ENCODE measurements at places on chromosomes 2 and 18. TPM values are rescaled to one million over a fixed set of nuclear protein-coding genes. Genes with fewer than 3 reads are reported as not detected.
A peak's percentile ranks its signal among the peaks of the same experiment; 100 is the strongest.

The STAT1 gene
- total RNA-seq = 76.7 TPM

The DPP10 gene
- 0.38 TPM for total RNA-seq

The KIAA2012 gene
- total RNA-seq = not detected

DNA sequence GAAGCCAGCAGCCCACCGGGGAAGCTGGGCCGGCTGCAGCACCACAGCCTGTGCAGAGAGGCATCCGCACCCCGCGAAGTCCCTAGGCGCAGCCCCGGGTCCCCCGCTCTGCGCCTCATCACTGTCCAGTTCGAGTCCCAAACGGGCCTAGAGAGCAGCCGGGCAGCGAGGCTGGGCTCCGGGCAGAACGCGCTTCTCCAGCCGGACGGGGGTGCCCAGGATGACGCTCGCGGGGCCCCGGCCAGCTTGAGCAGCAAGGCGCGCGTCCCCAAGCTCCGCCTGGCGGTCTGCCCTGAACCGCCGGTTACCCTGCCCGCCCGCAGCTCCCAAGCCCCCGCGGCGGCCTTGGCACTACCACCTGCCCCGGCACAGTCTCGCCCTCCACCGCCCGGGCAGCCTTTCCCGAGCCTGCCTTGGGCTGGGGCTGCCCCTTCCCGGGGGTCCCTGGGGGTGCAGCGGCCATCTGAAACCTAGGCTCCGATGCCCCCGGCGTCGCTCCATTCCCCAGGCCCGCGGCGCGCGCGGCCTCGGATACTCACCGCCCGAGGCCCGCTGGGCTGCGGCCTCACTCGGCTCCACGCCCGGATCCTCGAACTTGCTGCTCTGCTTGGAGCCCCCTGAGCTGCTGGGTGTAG lies 591 bp downstream of the SLC16A14 start:
- peak; percentile 68 for DNase-seq

GRCh38 chr2:1192121-1192520 lies 221.1 kb upstream of the TPO start:
- DNase-seq = no peak

DNA sequence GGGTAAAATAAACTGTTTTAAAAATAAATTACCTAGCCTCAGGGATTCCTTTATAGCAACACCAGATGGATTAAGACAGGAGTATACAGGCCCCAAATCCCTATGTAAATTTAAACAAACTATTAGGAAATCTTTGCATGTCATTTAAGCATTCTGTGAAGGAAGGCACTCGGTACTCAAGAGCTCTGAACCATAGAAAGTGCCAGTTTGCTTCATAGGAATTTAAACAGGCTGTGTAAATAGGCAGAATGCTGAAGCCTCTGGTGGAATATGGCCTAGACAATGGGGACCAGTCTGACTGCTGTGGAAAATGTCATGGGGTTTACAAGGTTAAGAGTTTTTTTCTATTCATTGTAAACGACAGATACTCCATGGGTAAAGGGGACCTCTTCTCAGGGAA lies 377.4 kb downstream of the DLGAP1 start:
- no peak for DNase-seq

- DNase-seq = no peak
Measured at GRCh38 chr2:201536754-201537153, 85.2 kb downstream of the STRADB start.

DNA sequence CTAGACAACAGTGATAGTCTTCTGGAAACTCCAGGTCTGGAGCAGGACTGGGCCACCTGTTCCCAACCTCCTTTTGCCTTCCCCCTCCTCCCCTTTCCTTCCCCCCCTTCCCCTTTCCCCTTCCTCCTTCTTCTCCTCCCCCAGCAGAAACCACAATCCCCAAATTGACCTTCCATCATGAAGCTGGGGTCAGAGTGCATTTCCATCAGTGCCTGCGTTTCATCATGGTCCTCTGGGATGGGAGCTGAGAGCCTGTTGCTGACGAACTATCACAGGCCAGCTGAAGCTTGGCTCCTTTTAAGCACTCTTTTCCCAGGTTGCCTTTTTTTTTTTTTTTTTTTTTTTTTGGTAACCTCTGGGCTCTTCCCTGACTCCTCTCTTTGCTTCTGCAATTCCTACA lies 52.6 kb upstream of the SMAD2 start:
- DNase-seq = no peak

GRCh38 chr2:1621041-1621440 lies 123.3 kb downstream of the PXDN start:
- no peak for DNase-seq

DNA sequence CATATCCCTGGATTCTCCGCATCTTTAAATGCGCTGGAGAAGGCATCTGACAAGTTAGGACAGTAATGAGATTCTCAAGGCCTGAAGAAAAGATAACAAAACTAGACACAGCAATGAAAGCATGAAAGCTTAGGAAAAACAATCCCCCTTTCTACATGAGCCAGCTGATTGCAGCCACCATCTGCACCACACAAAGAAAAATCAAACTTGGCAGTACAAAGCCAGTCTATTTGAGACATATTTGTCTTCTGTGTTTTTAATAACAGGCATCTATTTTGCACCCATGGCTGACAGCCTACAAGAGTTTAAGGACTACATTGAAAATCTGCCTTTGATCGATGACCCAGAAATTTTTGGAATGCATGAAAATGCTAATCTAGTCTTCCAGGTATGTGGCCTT lies 83.6 kb downstream of the TRABD2A start:
- DNase-seq = no peak

DNA sequence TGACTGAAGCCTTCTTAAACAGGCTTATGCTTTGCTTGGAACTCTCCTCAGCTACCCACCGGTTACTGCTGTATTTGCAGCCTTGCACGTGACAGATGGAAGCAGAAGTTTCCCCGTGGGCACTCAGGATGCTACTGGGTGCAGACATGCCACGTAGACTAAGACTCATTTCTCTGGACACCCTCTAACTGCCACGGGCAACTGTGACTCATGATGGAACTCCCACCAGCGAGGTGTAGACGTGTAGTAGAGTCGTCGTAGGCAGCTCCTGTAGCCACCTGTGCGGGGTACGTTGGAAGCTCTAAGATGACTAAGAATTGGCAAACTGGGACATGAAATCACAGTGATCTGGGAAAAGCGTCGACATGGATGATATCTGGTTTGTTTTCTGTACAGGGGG lies 27.5 kb downstream of the TSHZ1 start:
- no peak for DNase-seq
